ENCODE measurements at places on chromosomes 1 and 21.

DNA sequence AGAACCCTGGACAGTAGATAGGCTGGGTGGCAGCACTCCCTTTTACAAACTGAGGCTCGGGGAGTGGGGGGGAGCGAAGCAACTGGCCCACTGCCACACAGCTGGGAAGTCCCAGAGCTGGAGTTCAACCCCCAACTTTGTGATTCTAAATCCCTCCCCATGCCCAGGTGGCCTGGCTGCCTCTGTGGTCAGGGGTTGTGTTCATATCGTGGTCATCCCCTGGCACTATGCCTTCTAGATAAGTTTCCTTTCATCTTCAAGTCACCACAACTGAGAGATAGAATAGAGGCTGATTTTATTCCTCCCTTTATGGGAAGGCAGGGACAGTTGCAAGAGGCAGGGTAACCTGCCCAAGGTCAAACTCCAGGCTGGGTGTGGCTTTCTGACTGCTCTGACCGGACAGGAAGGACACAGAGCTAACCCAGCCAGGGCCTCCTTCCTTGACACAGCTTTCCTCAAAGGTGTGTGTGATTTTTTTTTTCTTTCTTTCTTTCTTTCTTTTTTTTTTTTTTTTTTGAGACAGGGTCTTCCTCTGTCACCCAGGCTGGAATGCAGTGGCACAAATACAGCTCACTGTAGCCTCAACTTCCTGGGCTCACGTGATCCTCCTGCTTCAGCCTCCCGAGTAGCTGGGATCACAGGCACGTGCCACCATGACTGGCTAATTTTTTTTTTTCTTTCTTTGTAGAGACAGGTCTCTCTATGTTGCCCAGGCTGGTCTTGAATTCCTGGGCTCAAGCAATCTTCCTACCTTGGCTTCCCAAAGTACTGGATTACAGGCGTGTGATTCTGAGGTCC lies 18.4 kb upstream of the TNFRSF1B start:
- no peak for DNase-seq

DNA sequence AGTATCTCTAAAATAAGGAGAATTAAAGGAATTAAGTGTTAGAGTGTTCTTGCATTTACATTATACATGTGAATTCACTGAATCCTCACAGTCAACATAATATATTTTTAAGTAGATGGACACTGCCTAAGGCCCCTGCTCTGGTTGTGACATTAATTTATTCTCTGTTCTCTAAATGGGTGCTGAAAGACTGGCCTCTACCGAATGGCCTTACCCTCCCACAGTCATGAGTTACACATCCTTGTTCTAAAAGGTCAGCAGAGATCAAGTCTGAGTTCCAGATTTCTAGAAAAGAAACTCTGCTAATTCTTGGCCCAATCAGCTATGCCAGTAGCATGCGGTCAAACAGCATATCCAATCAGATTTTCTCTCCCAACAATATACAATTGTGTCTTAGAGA lies 193.2 kb downstream of the TM2D1 start:
- DNase-seq, result no peak

- DNase-seq, result no peak
Observed at GRCh38 chr1:44408212-44408582, 3.1 kb downstream of the RNF220 start.

DNA sequence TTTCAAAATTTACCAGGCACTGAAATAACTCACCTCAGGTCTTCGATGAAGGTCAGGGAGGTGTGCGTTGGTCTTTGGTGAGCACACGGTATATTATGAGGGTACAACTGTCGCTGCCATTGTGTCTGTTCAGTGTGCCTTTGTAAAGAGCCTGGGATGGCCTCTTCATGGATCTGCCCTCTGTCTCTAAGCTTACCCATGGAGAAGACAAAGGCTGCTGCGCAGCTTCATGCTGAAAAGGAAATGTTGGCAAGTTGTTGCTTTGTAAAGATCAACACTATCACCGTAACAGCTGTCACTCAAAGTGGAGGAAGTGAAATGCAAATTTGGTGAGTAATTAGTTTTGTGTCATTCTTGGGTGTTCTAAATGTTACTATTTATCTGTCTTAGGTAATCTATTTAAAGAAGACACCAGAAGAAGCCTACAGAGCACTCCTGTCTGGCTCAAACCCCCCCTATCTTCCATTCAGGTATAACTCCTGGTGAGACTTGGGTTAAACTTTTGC lies 71.6 kb downstream of the CDC14A start:
- no peak for DNase-seq

GRCh38 chr1:31689379-31689778 lies 14.4 kb downstream of the COL16A1 start:
- no peak for DNase-seq

DNA sequence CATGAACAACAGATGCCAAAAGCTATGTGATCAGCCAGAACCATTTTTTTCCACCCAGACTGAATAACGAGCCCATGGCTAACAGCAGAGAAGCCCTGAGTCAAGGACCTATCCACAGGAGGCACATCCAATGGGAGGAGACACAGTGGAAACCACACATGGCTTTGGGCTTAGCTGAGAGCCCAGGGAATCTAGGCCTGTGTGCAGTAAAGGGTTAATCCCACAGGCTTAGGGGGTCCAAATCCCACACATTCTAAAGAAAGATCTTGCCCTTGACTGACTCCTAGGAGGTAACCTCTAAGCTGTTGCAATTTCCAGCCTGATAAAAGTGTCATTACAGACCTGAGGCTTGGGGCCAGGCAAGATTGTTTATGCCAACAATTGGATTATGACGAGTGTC lies 194.5 kb downstream of the DSCAM start:
- DNase-seq, result no peak

GRCh38 chr1:210402560-210402959 lies 73.9 kb downstream of the HHAT start:
- DNase-seq, result no peak

GRCh38 chr1:106680776-106681344 lies 375.6 kb upstream of the PRMT6 start:
- DNase-seq, result no peak

GRCh38 chr1:197272791-197273190 lies 4.7 kb downstream of the CRB1 start:
- DNase-seq, result no peak

GRCh38 chr1:53068314-53069099 lies 6.5 kb downstream of the PODN start:
- DNase-seq, result no peak

DNA sequence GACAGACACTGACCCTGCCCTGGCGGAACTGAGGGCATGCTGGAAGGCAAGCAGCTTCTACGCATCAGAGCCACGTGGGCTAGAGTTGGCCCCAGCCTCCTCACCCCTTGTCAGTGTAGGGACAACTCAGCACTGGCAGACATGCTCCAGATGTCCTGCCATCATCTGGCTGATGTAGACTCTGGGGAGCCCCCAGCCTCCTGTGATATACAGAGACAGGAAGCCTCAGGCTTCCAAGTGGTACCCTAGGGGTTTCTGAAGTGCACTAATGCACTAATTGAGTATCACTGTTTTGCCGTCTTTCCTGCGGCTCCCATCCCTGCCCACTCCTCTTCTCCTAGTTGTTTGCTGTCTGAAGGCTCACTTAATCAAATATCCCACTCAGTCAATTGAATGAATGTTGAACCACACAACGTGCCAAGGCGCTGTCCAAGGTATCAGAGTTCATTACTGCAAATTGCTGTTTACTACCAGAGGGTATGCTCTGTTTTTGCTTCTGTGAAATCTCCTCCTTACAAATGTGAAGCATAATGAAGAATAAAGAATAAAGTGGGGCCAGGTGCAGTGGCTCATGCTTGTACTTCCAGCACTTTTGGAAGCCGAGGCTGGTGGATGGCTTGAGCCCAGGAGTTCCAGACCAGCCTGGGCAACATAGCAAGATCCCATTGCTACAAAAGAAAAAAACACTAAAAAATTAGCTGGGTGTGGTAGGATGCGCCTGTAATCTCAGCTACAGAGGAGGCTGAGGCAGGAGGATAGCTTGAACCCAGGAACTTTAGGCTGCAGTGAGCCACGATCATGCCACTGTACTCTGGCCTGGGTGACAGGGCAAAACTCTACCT lies 76.4 kb upstream of the ZBTB18 start:
- DNase-seq, result no peak

GRCh38 chr1:91076834-91077233 lies 55.0 kb upstream of the ZNF644 start:
- DNase-seq, result no peak

DNA sequence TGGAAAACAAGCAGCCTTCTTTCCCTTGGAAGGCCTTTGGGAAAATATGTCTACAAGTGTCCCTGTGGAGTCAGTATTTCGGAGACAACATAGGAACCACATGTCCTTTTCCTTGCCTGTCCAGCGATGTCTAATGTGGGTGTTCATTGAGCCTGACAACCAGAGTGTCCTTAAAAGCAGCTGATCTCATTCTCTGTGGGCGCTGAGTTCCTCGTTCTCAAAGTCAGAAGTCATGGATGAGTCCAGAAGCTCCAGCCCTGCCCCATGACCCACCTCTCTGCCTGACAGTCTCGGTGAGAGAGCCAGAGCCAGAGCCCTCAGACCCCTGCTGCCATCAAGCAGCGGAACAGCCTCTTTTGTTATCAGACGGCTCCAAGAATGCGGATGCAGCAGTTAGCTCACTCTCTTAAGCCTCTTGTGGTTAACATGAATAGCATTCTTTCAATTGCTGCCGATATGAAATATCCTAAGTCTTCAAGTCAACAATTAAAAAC lies 329.2 kb downstream of the TGFB2 start:
- peak; percentile 22 for DNase-seq

DNA sequence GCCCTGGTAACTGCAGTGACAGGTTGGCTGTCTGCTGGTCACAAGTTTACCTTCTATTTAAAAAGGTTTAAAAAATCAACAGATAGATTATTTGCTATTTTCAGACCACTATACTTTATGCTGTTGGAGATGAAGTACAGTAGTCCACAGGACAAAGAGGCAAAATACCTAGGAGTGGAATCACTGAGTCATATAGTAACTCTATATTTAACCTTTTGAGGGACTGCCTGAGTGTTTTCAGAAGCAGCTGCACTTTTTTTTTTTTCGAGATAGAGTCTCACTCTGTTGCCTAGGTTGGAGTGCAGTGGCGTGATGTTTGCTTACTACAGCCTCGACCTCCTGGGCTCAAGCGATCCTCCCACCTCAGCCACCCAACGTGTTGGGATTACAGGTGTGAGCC lies 11.7 kb downstream of the CNIH4 start:
- no peak for DNase-seq

- no peak for DNase-seq
Observed at GRCh38 chr1:199205740-199206441, 567.1 kb downstream of the PTPRC start.

- DNase-seq, result no peak
Observed at GRCh38 chr1:13498553-13498952, 15.2 kb downstream of the LRRC38 start.

DNA sequence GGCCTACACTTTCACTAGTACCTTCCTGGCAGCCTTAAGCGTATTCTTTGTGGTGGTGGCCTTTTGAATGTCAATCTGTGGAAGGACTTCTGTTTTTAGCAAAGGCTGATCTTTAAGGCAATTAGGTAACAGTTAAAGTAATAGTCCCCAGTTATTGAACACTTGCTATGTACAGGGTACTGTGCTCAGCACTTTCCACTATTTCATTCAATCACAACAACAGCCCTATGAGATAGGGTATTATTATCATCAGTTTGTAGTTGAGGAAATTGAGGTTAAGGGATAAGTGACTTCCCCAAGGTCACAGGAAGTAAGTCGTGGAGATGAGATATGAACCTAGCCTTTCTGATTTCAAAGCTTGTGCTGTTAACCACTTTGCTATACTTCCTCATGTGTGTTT lies 185.7 kb downstream of the ST6GALNAC3 start:
- no peak for DNase-seq

DNA sequence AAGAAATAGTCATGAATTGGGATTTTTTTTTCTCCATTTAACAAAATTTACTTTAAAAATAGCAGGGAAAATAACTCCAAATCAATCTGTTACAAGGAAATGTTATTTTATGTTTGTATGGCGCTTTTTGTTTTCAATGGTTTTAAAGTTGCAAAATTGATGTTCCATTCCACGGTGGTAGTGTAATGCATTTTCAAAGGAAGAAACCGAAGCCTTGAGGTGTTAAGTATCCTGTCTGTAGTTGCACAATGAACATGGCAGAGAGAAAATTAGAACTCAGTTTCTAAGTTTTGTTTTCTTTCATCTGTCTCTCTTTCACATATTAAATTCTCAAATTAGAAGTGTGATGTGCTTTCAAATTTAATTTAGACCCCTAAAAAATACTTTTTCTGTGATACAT lies 841.8 kb downstream of the USP25 start:
- DNase-seq, result no peak

GRCh38 chr21:41427556-41427955 lies 1.5 kb downstream of the MX1 start:
- DNase-seq, result no peak

DNA sequence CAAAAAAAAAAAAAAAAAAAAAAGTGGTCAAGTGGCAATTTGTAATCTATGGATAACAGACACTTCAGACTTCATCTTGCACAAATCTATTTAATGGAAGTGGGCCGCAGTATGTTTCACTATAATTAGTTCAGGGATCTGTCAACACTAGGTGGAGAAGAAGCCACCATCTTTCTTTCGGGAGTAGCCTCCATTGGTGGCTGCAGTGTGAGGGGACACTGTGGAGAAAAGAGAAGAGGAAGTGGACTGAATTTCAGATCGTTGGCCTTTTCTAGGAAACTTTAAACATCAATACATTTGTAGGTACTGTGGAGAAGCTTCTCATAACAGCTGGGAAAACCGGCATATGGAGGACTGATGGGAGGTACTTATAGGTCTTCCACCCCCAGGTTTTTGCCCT lies 8.0 kb upstream of the ELAPOR1 start:
- no peak for DNase-seq

DNA sequence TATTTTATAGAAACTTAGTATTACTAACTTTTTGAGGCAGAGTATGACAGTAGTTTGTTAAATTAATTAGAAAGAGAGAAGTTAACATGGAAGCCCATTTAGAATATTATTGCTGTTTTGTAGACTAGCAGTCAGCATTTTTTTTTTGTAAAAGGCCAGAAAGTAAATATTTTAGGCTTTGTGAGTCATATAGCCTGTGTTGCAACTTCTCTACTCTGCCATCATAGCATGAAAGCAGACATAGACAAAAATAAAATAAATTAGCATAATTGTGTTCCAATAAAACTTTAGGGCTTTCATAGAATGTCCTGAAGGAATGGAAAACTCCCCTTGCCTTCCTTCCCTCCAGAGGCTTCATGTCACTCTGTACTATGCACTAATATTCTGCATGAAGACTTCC lies 12.3 kb upstream of the RGS4 start:
- DNase-seq, result peak; percentile 90

DNA sequence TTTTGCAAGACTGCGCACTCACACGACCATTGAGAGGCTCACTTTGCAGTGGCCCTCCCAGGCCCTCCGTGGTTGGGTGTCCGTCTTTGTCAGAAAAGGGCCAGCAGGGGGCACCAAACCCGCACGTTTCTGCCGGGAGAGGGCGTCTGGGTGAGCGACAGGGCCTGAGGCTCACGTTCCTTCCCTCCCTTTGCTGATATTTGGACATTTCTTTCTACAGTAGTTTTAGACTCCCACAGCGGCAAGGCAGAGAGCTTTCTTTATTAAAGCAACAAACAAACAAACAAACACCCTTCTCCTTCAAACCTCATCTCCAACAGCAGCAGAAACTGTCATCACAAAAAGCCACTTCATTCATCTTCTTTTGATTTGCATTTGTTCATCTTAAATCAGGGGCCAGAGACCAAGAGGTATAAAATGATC lies 79.2 kb upstream of the WDR26 start:
- DNase-seq, result no peak

- no peak for DNase-seq
Observed at GRCh38 chr1:207069061-207069460, 16.0 kb downstream of the PFKFB2 start.

GRCh38 chr1:43383449-43383848 lies 6.2 kb downstream of the MED8 start:
- no peak for DNase-seq
